ENCODE measurements at places on chromosomes 12 and 14. TPM values are rescaled to one million over a fixed set of nuclear protein-coding genes. Genes with fewer than 3 reads are reported as not detected.

The DHRS2 gene
- 3.5 TPM for total RNA-seq

The POTEM gene
- total RNA-seq, result not detected

The KRT76 gene
- total RNA-seq, result not detected

The P2RX2 gene
- total RNA-seq, result not detected

The SLC41A2 gene
- total RNA-seq, result 7.3 TPM

The LMNTD1 gene
- not detected for total RNA-seq

The CNTN1 gene
- not detected for total RNA-seq

The PLEKHH1 gene
- total RNA-seq, result 1.6 TPM

The KRT6C gene
- not detected for total RNA-seq

The KLHL33 gene
- 0.11 TPM for total RNA-seq

The KCNH3 gene
- 5.6 TPM for total RNA-seq

The LRTM2 gene
- not detected for total RNA-seq

The TPPP2 gene
- total RNA-seq, result not detected

The CPNE6 gene
- not detected for total RNA-seq

The HOXC9 gene
- not detected for total RNA-seq

The CLEC4C gene
- total RNA-seq, result not detected

The CD163 gene
- total RNA-seq, result not detected

The FAM222A gene
- total RNA-seq, result 2.1 TPM

The FSCB gene
- total RNA-seq, result not detected

The FBXW8 gene
- 9.1 TPM for total RNA-seq

The BBOF1 gene
- 2.0 TPM for total RNA-seq

The MGP gene
- total RNA-seq, result not detected

The WSCD2 gene
- not detected for total RNA-seq

The CIROP gene
- not detected for total RNA-seq

The MORN3 gene
- total RNA-seq, result 1.6 TPM

Measured in activated CD8-positive, alpha-beta memory T cell treated with anti-CD3 and anti-CD28 coated beads for 36 hours (primary cell).